ENCODE measurements at places on chromosomes 7 and 10.

DNA sequence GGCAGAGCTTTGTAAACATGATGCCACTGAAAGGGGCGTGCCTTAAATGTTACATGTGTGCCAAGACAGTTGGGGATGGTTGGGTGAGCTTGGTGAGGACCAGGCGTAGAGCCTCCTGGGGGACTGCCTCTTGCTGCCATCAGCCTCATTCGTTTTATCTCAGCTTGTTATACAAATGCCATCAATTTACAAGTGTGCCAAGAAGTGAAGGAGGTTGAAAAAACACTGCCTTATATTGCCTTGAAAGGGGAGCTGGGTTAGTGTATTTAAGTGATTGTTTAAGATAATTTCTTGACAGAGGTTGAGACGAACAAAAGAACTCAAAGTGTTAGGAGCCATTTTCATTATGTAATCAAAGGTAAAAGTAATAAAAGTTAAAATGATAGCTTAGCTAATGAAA is 354.7 kb downstream of the PHTF2 start:
- DNase-seq: no peak

- no peak for DNase-seq
These were observed 28.8 kb upstream of the ICA1 start for GRCh38 chr7:8290645-8291308.

- DNase-seq: no peak
These were observed 157.9 kb upstream of the CSTF2T start for GRCh38 chr10:51857305-51857704.

GRCh38 chr10:44908066-44908749 is 2.9 kb upstream of the TMEM72 start:
- no peak for DNase-seq

GRCh38 chr10:112429147-112429546 is 17.6 kb downstream of the ZDHHC6 start:
- no peak for DNase-seq

DNA sequence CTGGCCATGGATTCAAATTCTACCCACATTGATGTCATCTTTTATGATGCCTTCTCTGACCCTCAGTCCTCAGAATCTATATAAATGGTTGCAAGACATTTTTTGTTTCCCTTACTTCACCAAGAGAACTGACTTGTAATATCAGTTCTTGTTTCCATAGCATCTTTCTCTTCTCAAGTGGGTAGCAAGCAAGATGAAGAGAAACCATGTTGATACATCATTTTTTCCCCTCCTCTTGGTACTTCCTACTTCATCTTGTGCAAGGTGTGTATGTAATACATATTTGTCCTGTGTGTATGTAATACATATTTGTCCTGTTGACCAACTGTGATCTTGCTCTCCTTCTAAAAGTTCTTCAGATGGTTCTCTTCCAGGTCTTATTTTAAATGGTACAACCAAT is 348.6 kb downstream of the PTEN start:
- DNase-seq: no peak

DNA sequence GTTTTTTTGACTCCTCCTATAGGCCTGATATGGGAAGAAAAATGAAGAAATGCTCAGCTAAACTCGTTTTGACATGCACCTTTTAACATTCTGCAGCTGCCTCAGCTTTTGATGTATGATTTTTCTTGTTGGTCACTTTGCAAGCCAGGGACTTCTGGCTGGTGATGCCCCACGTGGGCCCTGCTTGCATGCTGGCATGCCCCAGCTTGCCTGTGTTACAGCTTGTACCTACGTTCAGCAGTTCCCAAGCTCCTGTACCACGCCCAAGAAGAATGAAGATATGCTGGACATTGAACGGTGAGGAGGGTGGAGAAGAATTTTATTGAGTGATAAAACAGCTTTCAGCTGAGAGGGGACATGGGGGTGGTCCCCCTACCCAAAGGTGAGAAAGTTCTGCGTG is 245.6 kb upstream of the FZD8 start:
- no peak for DNase-seq

GRCh38 chr7:42831718-42832522 is 80.0 kb downstream of the C7orf25 start:
- no peak for DNase-seq

DNA sequence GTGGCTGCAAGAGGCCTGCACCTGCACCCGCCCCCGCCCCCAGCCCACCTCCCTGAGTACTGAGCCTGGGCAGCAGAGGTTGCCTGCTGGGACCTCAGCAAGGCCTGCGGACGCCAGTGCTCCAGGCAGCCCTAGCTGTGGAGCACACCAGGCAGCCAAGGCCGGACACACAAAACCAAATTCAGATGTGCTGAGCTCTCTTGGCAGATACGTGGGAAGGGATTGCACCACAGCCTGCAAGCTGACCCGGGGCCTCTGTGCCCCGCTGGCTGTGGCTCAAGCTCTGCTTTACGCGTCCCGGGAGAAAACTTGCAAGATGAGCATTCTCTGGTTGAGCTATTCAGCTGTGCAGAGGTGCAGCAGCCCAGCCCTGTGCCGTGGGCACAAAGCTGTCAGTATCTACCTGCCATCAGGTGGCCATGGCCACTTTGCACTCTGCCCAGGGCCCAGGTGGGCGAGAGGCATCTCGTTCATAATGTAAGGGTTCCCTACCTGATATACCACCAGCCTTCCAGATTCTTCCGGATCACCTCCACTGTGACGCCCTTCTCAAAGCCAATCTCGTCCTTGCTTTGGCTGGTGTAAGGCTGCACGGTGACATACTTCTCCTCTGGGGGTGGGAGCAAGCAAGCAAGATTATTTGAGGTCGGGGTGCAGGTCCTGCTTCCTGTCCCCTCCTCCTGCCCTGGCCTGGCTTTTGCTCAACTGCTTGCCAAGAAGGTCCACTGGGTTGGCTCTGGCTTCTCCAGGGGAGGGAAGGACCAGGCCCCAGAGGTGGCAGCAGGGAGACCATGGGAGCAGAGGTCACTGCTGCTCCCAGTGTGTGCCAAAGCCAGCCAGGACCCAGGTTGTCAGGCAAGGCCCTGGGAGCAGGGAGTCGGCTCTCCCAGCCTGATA is 123.4 kb downstream of the NEURL1 start:
- DNase-seq: no peak

GRCh38 chr10:124002391-124003069 is 90.9 kb downstream of the CHST15 start:
- DNase-seq: no peak

All from activated T-cell treated with anti-CD3 and anti-CD28 coated beads for 48 hours (primary cell).